Activated naive CD8-positive, alpha-beta T cell treated with anti-CD3 and anti-CD28 coated beads, Interleukin-2, amount 10 ng/mL, durations not matched to agents 7 days and 5 days (primary cell): ENCODE measurements at places on chromosomes 16 and 17. TPM values are rescaled to one million over a fixed set of nuclear protein-coding genes. Genes with fewer than 3 reads are reported as not detected.

HOXB1 gene
- not detected for total RNA-seq

EVI2B gene
- 88.5 TPM for total RNA-seq

ALOX15B gene
- total RNA-seq = not detected

CNGB1 gene
- not detected for total RNA-seq

DHX40 gene
- 23.7 TPM for total RNA-seq

KCNH4 gene
- total RNA-seq = not detected

HYDIN gene
- total RNA-seq = not detected

ZP2 gene
- total RNA-seq = not detected

KRTAP4-3 gene
- not detected for total RNA-seq

ACSM2A gene
- total RNA-seq = not detected

TBC1D3L gene
- total RNA-seq = 16.8 TPM

CACNG1 gene
- not detected for total RNA-seq

SLX1B gene
- 68.2 TPM for total RNA-seq

BCO1 gene
- total RNA-seq = not detected

PPM1E gene
- not detected for total RNA-seq

MRPL38 gene
- total RNA-seq = 119 TPM

DNASE1L2 gene
- 2.2 TPM for total RNA-seq

APOBR gene
- 26.1 TPM for total RNA-seq

MRPL58 gene
- total RNA-seq = 36.2 TPM

DPEP3 gene
- total RNA-seq = 0.64 TPM

AANAT gene
- total RNA-seq = not detected

MMP28 gene
- total RNA-seq = 0.45 TPM

NT5C gene
- 69.9 TPM for total RNA-seq

RPGRIP1L gene
- 5.5 TPM for total RNA-seq
